ENCODE measurements at places on chromosomes 12 and 14.

- DNase-seq: no peak
Measured at GRCh38 chr12:128852026-128852698, 1.1 kb upstream of the GLT1D1 start.

GRCh38 chr14:94001501-94002396 is 4.6 kb downstream of the CCDC197 start:
- DNase-seq: peak; percentile 67

- no peak for DNase-seq
Measured at GRCh38 chr14:102570334-102570995, 22.0 kb upstream of the RCOR1 start.

DNA sequence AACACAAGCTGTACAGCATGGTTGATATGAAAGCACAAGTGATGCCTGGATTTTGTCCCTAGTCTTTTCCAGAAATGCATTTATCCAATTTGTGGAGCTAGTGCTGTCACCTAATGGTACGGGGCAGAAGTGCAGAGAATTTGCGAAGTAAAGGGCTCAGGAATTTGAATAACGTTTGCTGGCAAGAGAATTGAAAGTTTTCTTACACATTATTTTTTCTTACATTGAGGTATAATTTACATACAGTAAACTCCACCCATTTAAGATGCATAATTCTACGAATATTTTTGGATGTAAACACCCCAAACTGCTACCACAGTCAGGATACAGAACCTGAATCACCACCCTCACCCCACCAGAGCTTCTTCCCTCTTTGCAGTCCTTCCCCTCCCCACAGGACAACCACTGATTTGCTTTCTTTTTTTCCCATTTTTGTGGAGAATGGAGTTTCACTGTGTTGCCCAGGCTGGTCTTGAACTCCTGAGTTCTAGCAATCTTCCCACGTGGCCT is 3.5 kb downstream of the AICDA start:
- peak; percentile 26 for DNase-seq

DNA sequence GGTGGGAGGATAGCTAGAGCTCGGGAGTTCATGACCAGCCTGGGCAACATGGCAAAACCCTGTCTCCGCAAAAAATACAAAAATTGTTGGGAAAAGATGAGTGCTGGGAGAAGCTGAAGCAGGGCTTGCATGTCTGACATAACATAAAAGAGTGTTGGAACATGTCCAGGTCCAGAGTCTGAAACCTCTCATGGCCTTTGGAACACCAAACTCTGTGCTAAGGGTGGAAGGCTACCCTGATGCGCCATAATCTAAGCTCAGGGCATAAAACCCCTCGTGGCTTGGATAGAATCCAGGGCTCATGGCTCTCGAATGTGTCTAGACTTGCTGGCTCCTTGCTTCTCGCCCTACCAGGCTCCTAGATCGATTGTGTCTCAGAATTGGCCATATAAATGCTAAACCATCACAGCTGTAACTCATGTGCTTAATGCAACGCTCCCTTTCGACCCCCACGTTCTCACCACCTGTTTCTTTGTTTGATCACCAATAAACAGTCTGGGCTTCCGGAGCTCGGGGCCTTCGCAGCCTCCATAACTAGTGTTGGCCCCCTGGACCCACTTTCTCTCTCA is 6.7 kb upstream of the CLEC7A start:
- no peak for DNase-seq

- no peak for DNase-seq
Measured at GRCh38 chr14:50659327-50659974, 8.7 kb downstream of the SAV1 start.

DNA sequence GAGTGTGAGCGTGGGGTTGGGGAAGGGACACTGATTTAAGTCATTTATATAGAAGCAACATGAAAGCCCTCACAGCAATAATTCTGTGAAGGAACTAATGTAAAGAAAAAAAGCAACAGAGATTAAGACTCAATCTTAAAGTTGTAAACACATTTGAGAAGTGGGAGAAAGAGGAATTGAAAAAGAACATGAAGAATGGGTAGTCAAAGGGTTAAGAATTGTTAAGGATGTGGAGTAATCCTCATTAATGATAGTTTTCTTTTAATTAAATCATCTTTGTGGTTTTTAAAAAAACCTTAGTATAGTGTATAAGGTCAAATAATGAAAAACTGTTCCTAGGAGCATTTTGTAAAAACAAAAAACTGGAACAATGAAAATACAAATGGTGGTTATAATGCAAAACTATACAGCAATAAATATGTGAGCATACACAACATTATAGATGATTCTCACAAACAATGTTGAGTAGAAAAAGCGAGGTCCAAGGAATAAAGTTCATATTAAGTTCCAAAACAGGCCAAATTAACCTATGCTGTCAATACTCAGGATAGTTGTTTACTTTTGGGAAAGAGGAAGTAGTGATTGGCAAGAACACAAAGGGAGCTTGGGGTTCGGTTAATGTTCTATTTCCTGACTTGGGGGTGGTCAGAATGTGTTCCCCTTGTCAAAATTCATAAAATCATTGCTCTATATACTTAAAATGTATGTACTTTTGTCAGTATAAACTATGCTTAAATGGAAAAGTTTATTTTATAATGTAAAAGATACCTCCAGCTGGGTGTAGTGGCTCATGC is 120.4 kb upstream of the ATF7IP start:
- no peak for DNase-seq

GRCh38 chr12:50401500-50402081 is 906 bp downstream of the LARP4 start:
- peak; percentile 32 for DNase-seq

DNA sequence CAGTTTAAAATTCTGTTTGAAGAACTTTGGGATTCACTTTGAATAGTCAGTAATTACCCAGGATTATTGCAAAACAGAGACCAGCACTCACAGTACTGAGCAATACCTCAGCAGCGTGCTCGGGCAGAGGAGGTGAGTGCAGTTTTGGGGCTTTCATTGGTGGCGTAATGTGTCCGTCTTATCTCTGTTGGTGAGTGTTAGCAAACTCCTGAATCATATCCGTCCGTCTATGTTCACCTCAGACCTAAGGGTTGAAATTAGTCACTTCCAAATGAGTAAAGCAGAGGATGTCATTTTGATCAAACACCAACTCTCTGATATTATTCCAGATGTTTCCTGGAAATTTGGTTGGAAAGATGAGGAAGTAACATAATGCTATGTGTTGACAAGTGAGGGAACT is 82.8 kb downstream of the BORCS5 start:
- no peak for DNase-seq

DNA sequence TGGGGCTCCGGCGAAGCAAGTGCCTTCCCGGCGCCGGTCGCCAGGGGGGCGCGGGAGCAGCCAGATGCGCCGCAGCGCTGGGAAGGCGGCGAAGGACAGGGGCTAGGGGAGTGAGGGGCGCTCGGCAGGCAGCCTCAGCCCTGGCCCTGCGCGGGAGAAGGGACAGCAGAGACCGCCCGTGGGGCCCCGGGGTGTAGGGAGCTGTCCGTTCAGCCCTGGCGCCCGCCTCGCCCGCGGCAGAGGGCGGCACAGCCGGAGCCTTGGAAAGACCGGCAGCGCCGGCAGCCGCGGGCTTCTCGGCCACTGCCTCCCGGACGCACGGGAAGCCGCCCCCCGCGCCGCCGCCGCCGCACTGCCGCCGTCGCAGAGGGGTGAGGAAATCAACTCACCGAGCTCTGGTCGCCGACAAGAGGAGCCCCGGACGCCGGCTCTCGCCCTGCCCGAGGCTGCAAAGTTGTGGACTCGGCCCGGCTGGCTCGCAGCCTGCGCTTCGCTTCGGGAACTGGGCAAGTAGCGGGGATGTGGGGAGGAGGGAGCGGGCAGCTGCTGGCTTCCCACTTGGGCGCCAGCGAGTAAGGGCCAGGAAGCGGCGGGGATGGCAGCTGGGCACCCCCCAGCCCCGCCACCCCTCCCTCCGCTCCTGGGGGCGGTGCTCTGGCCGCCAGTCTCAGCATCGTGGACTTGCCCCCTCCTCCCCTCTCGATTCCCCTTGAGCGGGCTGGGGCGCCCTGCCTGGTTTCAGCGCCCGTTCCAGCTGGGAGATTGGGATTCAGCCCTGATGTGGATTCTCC is at the start of gene ZDHHC22:
ZDHHC22 (minus strand) TSS at position 578 of the 791 bp plus-strand sequence. CDS start 2,053 bp downstream, outside the sequence.
- DNase-seq: peak; percentile 73

DNA sequence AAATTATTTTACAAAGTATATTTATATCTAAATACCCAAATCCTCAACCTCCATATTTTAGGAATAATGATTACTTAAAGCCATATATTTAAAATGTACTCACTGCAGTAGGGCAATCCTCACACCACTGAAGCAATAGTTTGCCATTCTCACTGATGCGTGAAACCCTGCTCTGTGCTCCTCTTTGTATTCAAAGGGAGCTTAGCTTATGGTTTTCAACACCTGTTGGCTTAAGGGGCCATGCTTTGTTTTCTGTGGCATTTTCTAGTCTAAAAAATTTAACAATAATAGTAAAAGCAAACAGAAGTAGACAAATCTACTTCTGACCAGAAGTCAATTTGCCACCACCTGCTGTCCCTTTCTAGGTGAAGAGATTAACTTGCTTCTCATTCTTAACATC is 294.6 kb downstream of the FLRT2 start:
- no peak for DNase-seq

DNA sequence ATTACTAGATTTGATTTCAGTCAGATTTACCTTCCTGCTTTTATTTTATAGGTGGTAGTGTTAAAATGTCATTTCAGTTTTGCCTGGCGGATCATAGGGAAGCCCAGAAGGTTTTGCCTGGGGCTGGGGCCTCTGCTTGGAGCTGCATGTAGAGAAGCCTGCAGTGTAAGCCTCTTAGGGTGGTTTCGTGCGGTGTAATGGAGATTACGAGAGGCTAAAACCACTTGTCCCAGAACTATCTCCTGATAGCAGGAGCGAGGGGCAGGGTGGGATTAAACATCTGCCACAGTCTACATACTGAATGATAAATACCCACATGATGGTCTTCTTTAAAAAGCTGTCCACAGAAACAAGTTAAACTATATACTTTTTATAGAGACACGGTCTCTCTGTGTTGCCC is 35.0 kb upstream of the DICER1 start:
- no peak for DNase-seq

- no peak for DNase-seq
Measured at GRCh38 chr12:44206045-44206444, 370.2 kb downstream of the TMEM117 start.

- DNase-seq: no peak
Measured at GRCh38 chr12:24227551-24227950, 278.1 kb upstream of the SOX5 start.

GRCh38 chr12:122116707-122117535 is 38.4 kb downstream of the MLXIP start:
- peak; percentile 89 for DNase-seq

DNA sequence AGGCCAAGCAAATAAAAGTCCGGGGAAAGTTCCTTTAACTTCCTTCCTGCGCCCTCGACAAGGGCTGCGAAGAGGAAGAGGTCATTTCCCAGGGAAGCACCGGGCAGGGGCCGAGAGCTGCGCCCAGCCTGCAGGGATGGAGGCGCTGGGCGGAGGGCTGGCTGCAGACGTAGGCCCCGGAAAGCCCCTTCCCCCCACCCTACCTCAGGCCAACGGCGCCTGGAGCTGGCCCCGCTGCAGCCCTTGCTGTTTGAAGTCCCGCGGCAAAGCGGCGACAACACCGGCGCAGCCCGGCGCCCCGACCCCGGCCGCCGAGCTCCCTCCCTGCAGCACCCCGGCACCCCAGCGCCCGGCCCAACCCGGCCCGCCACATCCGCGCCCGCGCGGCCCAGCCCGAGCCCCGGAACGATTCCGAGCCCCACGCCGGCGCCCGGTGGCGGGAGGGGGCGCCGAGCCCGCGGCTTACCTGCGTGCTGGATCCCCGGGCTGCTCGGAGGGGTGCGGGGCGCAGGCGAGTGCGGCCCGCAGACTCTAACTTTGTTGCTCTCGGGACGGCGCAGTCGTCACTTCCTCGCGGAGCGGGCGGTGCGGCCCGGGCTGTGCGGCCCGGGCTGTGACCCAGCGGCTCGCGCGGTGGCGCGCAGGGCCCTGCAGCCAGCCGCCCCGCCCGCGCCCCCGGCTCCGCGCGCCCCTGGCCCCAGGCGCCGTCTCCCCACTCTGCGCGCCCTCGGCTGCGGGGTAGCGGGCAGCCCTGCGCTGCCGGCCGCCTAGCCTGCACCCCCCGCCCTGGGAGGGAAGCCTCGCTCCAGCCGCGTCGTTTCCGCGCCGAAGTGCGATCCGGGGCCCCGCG is 64.8 kb upstream of the PTGR2 start:
- peak; percentile 82 for DNase-seq

DNA sequence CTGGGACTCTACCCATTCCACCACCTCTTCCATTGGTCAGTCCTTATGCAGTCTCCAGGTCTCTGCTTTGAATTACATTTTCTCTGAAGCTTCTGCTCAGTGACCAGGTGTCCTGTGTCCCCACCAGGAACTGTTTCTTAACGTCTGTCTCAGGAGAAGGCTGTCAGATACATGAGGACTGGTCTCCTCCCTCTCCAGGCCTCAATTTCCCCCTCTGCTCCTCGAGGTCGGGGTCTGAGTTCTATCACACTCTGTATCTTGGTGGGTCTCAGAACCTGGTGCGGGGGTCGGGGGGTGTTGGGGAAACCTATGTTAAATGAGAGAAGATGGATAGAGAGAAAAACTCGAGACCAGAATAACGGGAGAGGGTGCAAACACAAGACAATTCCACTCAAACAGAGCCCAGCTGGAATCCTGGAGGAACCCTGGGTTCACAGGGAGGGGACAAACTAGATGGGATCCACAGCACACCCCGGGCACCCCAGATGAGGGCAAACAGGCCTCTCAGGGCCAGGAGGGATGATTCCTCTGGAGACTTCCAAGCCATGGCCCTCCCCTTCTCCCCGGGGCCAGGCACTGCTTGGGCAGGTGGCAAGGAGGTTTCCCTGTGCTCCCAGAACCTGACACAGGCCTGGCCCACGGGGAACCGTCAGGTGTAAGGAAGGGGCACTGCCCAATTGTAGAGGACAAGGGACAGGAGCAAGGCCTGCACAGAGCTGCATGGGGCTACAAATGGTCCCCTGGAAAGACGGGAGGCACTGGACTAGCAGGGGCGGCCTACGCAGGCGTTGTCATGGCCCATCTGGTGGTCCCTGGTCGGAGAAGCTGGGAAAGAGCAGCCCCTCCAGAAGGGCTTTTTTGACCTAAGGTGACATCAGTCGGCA is 313.2 kb upstream of the DIO3 start:
- DNase-seq: no peak

GRCh38 chr14:95054346-95055280 is 102.7 kb downstream of the DICER1 start:
- DNase-seq: no peak

GRCh38 chr14:75260025-75260763 is 18.4 kb upstream of the FOS start:
- DNase-seq: no peak

DNA sequence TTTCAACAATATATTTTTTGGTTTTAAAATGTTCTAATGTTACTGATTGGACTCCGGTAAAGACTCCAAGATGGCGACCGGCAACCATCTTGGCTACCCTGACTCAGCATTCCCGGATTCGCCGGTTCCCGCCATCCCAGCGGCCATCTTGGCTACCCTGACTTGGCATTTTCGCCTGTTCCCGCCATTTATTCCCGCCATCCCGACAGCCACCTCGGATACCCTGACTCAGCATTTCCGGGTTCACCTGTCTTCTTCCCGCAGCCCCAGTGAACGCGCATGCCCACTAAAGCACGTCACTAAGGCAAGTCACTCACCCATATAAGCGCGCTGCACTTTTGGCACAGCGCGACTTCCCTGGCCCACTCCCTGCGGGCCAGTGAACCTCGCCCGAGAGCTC is 9.0 kb upstream of the LRFN5 start:
- DNase-seq: no peak

GRCh38 chr14:34030864-34031263 is 80.0 kb upstream of the EGLN3 start:
- DNase-seq: no peak

Measured in head of caudate nucleus (tissue), 42 donors.